ENCODE measurements at places on chromosomes 5 and 9. TPM values are rescaled to one million over a fixed set of nuclear protein-coding genes. Genes with fewer than 3 reads are reported as not detected.

Gene KIAA1958
- total RNA-seq, result 12.5 TPM

GRCh38 chr9:80874276-80874675, 815.1 kb downstream of the TLE1 start:
- no peak for ATAC-seq

Gene PNPLA7
- 2.9 TPM for total RNA-seq

Gene BTNL8
- total RNA-seq, result 0.40 TPM

DNA sequence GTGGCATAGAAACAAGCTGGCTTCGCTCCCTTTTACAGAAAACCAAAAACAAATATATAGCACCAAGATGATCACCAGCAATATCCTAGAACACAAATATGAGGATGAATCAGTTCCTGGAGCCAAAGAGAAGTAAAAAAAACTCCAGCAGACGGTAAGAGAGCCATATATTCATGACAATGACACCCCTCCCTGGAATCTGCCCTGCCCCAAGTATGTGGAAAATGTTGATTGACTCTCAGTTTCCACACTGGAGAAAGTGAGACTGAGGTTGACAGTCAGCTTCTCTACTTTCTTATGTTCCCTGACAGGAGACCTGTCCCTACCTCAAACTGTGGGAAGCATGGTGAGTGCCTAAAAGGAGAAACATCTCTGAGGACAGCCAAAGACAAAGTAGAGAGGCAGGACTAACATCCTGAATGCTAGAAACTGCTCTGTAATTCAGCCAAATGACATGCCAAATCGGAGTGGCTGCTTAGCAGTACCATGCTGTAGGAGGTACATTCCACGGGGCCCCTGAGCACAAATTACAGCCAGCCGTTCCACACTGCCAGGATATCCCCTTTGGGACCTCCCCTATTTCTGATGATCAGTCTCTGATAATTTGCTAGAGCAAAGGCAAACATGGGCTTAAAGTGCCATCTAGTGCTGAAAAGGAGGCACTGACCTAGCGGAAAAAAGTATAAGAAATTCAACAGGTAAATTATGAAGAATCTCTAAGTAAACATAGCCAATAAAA, 424.0 kb upstream of the RGMB start:
- ATAC-seq, result no peak

GRCh38 chr5:88657136-88657535, 225.8 kb downstream of the MEF2C start:
- no peak for ATAC-seq

DNA sequence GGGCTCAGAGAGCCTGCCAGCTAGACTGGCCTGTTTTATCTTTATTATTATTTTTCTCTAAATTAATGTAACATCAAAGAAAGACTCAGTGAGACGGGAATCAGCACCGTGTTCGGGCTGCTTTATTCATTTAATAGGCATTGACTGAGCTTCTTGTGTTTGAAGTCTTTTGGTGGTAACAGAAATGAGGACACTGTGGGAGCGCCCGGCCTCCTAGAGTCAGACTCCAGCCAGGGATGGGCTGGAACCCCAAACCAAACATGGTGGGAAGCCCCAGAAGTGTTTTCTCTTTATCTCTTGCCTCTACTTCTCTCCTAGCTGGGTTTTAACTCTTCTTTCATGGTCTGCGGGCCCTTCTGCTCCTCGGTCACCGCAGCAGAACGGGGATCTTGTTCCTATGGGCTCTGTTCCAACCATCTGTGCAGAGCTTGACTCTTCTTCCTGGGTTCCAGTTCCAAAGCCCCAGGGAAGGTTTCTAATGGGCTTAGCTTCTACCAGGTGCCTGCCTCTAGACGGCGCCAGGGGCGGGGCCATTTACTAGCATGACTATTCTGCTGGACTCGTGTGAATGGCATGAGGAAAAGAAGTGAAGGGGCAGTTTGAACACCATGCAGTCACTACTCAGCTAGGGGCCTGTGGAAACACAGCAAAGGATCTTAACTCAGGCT, 123.8 kb downstream of the FGF18 start:
- no peak for ATAC-seq

Gene MORN5
- not detected for total RNA-seq

DNA sequence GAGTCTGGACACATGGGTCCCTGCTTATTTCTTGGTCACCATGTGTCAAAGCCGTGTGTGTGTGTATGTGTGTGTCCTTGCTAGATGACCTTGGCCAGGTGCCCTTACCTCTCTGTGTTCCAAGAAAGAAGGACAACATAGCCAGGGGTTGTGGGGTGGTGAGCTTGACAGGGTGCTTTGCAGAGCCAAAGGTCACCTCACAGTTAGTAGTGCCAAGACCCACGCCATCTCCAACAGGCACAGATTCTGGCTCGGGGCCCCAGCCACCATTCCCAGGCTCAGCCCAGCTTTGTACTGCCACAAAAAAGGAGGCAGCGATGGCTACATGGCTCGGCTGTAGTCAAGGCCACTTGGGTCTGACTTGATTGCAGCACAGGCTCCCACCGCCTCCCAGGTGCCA, 39.5 kb downstream of the CXXC5 start:
- ATAC-seq, result no peak

Gene FBLL1
- not detected for total RNA-seq

DNA sequence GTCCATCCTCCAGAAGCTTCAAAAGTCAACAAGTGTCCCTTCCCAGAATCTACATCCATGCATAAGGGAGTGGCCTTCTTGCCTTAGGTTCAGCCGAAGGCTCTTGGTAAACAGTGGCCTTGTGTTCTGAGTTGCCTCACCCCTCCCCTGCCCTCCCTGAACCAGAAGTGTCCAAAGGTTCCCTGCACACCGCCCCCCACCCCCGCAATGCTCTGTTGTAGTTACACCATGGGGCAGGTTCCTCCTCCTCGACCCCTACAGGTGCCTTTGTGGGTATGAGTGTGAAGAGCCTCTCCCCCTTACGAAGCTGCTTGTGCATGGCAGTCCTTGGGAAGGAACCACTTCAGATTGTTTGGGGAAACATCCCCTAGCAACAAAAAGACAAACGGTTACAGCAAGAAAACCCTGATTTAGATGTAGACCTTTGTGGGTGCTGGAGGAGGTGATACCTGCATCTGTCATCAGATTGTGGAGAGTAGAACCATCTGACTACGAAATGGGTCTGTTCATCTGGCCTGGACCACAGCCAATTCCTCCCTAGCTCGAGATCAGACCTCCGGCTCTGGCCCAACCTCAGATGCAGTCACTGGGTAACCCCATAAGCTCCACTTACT, 7.1 kb downstream of the SPACA9 start:
- ATAC-seq, result no peak

DNA sequence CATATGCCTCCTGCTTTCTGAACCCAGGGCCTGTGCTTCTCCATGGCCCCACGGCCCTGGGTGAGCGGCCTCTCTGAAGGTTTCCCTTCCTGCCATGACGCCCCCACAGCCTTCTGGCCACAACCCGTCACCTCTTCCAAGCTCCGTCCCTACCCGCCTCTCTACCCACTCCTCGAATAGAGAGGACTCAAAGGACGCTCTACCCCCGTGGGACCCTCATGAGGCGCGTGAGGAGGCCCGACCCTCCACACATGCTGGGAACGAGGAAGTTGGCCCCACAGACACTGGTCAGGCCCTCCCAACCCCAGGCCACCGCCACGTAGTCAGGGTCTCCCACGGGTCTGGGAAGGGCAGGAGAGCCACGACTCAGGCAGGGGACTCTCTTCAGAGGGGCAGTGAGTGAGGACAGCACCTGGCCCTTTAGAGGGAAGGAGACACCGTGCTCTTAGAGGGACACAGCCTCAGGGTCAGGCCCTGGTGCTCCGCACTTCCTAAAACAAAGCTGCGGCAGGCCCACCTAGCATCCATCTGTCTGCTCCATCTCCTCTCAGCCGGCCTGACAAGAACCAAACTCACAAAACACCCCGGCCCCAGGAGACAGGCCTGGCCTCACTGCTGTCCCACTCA, 5.3 kb downstream of the BRD3 start:
- ATAC-seq, result no peak
